Hypothalamus (tissue), 51 donors: ENCODE measurements at places on chromosomes 4 and X.

GRCh38 chrX:12921886-12922598, 15.6 kb downstream of the TLR8 start:
- no peak for DNase-seq

- no peak for DNase-seq
These were observed 85.4 kb downstream of the SH3RF1 start for GRCh38 chr4:169185133-169185956.

GRCh38 chrX:13502590-13502989, 66.8 kb upstream of the EGFL6 start:
- no peak for DNase-seq

GRCh38 chrX:38435130-38435529, 82.7 kb downstream of the OTC start:
- DNase-seq, result no peak

DNA sequence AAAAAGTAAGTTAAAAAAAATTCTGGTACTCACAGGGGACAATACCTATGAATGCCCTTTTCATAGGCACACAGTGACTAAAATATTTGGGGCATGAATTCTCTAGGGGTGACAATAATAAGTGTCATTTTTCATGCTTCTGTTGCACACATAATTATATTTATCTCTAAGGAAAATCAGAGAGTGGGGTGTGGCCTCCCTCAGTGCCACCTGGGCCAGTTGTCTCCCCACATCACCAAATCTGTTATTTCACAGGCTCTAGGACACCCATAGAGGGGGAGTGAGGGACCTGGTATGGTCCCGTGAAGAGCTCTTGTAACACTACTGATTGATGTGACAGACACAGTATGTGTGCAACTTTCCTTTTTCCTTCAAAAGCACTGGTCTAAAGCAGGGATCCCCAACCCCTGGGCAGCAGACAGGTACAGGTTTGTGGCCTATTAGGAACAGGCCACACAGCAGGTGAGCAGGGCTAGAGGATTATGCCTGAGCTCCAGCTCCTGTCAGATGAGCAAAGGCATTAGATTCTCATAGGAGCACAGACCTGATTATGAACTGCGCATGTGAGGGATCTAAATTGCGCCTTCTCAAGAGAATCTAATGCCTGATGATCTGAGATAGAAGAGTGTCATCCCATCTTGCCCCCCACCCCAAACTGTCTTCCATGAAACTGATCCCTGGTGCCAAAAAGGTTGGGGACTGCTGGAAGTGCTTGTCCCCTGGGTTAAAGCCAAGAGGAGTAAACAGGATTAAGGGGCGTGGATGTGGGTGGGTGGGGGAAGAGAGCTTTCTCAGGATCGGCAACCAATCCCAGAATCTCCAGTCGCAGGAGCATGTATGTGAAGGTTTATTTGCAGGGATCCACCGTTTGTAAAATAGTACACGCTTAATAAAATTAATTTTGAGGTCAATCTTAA, 856 bp downstream of the SLC9B1 start:
- no peak for DNase-seq

- DNase-seq, result no peak
These were observed 35.4 kb downstream of the FABP2 start for GRCh38 chr4:119286377-119287002.

- DNase-seq, result no peak
These were observed 55.2 kb downstream of the RTL3 start for GRCh38 chrX:78603908-78604307.

GRCh38 chr4:116358633-116359222, 726.6 kb downstream of the TRAM1L1 start:
- no peak for DNase-seq

- DNase-seq, result no peak
These were observed 25.5 kb upstream of the USO1 start for GRCh38 chr4:75698963-75699228.

DNA sequence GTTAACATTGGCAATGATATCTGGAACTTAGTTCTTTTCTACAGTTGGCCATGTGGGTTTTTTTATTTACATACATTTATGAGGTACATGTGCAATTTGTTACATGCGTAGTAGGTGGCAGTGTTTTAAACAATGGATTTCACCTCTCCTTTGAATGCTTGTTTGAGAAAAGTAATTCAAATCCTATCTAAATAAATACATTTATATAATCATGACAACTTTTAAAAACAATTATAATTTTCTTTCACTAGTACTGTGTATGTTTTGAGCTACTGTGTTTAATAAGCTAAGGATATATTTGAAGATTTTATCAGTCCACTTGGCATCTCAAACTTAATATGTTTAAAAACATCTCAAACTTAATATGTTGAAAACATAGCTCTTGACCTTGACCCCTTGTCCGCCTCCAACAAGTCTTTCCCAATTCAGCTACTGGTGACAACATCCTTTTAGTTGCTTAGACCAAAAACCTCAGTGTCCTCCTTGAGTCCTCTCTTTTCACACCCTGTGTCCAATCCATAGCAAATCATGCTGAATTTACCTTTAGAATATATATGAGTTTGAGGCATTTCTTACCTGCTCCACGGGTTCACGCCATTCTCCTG, 14.5 kb downstream of the GUCY1B1 start:
- DNase-seq, result no peak

DNA sequence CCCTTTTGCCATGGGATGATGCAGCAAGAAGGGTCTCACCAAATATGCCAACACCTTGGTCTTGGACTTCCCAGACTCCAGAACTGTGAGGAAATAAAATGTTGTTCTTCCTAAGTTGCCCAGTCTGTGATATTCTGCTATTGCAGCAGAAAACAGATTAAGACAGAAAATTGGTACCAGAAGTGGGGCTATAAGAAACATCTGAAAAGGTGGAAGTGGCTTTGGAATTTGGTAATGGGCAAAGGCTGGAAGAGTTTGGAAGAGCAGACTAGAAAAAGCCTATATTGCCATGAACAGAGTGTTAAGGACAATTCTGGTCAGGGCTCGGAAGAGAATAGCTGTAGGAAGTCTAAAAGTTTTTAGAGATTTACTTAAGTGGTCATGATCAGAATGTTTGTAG, 27.4 kb downstream of the CASP6 start:
- DNase-seq, result no peak

DNA sequence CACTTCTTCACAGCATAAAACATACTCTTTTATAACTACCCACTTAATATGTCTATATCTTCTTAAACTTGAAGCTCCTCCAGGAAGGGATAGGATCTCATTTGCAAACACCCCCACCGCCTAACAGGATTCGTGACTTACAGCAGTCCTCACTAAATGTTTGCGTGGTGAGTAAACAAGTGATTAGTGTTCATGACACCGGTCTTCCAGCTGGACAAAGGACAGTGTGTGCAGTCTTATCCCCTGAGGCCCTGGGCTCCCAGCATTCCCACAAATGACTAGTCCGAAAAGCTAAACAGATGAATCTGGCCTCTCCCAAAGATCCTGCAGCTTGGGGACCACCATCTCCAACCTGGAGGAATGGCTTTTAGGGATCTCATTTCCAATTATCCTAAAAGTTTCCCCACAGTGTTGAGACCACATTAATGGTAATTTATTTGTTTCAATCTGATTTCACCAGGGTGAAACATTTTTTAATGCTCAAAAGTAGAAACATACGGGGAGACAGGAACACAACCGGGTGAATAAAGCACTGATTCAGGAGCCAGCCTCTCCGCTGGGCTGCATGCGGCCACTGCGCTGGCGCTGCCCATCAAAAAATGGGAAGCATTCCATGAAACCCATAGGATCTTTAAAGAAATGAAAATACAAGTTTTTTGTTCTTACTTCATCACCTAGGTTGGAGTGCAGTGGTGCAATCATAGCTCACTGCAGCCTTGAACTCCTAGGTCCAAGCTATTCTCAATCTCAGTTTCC, 69.2 kb downstream of the HADH start:
- no peak for DNase-seq

GRCh38 chr4:140571620-140572019, 2.9 kb upstream of the UCP1 start:
- no peak for DNase-seq

DNA sequence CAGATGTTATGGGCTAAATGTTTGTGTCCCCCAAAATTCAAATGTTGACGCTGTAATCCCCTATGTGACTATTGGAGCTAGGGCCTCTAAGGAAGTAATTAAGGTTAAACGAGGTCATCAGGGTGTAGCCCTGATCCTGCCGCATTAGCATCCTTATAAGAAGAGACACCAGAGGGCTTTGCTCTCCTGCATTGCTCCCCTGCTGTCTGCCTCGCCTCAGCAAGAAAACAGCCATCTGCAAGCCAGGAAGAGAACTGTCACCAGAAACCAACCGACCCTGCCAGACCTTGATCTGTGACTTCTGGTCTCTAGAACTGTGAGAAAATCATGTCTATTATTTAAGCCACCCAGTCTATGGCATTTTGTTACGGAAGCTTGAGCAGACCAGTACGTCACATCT, 331.9 kb downstream of the DCTD start:
- no peak for DNase-seq

- no peak for DNase-seq
These were observed 118.3 kb upstream of the ATOH1 start for GRCh38 chr4:93710101-93710846.

- DNase-seq, result no peak
These were observed 130.4 kb upstream of the CPEB2 start for GRCh38 chr4:14871676-14872430.

GRCh38 chr4:20552004-20552403, 148.3 kb upstream of the PACRGL start:
- no peak for DNase-seq

DNA sequence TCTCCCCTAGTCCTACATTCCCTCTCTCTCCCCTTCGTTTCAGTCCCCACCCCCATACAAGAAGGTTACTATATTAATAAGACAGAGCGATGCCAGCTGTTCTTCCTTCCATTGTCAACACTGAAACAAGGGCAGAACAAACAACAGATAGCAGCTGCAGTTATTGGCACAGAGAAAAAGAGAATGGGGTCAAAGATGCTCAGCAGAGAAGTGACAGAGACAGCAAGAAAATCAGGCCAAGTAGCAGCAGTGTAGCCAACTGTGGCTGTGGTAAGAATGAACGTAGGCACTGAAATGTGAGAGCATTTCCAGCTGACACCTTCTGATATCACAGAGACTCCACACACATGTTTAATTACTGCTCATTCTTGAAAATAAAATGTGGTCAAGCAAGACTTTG, 641.8 kb downstream of the FSTL5 start:
- DNase-seq, result no peak

DNA sequence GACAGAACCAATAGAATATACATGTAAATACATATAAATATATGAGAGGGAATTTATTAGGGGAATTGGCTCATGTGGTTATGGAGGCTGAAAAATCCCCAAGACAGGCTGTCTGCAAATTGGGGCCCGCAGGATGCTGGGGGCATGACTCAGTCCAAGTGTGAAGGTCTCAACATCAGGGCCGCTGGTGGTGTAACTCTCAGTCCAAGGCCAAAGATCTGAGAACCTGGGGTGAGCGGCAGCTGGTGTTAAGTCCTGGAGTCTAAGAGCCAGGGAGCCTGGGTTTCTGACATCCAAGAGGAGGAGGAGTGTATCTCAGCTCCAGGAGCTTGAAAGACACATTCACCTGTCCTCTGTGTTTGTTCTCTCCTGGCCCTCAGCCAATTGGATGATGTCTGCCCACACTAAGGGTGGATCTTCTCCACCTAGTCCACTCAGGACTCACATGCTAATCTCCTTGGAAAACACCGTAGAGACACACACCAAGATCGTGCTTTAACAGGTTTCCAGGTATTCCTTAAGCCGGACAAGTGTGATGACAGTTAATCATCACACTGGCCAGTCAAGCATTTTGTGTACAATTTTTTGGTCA, 28.9 kb downstream of the TIGD2 start:
- DNase-seq, result no peak

GRCh38 chr4:47068986-47069385, 37.6 kb downstream of the GABRB1 start:
- DNase-seq, result no peak

GRCh38 chr4:87073199-87074120, 138.6 kb downstream of the AFF1 start:
- peak; percentile 23 for DNase-seq

DNA sequence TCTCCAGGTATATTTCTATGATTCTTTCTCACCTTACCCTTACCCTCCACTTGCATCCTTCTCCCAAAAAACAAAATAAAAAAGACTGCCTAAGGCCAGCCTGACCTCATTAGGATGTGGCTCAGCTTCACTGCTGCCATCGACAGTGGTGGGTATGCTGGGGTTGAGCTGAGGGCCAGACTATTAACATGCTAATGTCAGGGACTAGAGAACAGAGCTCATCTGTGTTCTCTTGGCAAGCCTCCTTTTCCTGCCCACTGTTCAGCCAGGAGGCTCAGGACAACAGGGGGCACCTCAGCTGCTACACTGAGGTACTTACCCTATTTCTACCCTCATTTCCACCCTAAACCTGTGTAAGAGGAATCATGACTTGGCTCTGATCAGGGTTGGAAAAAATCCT, 59.3 kb downstream of the MSN start:
- no peak for DNase-seq

- DNase-seq, result no peak
These were observed 136.9 kb upstream of the VCX start for GRCh38 chrX:7706032-7706431.

DNA sequence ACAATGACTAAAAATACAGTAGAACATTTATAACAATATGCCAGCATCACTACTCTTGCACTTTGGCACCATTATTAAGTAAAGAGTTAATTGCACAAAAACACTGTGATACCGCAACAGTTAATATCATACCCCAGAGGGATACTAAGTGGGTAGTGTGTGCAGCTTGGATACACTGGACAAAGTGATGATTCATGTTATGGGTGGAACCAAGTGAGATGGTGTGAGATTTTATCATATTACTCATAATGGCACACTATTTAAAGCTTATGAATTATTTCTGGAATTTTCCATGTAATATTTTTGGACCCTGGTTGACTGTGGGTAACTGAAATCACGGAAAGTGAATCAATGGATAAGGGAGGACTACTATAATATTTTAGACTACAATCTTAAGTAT, 265.3 kb downstream of the PCDH18 start:
- no peak for DNase-seq

DNA sequence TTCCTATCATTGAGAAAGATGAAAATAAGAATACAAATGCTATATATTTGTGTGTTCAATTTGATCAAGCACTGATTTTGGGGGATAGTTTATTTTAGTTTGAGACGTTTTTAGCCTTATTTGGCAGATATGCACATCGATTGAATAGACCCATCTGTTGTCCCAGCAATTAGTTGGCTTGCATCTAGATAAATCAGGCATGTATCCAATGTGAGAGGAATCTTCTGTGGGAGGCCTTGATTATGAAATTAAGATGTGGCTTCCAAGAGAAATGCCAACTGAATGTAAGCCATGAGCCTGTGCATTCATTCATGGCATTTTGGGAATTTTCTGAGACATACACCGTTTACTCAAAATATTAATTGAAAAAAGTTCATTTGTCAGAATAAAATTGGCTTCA, 623.1 kb downstream of the TECRL start:
- DNase-seq, result no peak
